ENCODE measurements at places on chromosomes 7 and 10.

DNA sequence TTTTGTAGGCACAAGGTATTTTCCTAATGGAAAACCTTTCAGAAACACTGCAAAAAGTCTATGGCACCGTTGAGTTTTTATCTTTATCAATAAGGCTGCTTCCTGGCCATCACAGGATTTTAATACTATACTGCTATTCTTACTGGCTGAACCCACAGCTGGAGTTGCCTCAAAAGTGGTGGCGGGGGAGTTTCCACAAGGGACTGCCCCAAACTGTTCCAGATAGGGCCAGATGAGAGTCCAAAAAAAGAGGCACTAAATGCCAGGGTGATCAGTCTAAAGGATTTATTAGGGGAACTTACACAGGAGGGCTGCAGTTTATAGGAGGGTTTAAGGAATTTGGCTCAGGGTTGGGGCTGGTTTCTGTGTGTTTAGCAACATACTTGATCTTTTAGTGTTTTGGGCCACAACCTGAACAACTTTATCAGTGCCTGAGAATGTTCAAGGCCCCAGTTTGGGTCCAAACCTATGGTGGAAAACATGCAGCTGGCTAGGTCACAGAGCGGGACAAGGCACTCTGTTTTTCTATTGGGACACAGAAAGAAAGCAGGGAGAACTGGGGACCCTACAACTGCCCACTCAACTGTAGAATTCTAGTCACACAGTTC, 41.4 kb downstream of the STAM start:
- DNase-seq = no peak

DNA sequence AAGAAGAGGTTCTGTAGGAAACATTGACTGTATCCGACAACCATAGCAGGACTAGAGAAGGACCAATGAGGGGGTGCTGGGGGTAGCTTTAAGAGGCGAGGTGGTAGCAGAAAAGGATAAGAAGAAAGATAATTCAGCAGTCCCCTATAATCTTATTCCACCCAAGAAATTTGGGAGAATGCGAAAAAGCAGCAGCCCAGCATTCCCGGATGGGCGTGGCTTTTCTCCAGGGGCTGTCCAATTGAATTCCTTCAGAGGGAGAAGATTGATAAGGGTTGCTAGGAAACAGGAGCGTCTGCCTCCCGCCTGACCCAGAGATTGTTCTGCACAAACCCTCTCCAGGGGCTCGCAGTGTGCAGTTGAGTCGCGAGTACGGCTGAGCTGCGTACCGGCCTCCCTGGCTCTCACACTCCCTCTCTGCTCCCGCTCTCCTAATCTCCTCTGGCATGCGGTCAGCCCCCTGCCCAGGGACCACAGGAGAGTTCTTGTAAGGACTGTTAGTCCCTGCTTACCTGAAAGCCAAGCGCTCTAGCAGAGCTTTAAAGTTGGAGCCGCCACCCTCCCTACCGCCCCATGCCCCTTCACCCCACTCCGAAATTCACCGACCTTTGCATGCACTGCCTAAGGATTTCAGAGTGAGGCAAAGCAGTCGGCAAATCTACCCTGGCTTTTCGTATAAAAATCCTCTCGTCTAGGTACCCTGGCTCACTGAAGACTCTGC, at the start of gene GRM3:
GRM3 (plus strand) TSS at position 349 of the 721 bp plus-strand sequence. CDS start 121,237 bp downstream, outside the sequence.
- DNase-seq = peak; percentile 23

DNA sequence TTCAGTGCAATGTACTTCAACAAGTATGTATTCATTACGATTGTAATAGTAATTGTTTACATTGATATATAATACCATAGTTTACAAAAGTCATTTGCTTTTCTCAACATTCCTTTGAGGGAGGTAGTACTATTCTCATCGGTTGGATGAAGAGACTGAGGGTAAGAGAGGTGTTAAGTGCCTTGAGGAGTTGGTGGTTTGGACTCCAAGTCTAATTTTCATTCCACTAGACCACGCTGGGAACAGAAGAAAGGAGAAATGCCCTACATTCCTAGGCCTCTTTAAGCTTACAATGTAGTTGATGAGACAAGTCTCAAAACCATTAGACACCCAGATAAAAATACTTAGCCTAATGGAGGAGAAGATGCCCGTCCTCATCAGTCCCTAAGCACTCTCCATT, 28.6 kb downstream of the CDK1 start:
- no peak for DNase-seq

- no peak for DNase-seq
Observed at GRCh38 chr10:103451091-103451813, 918 bp downstream of the CALHM2 start.

DNA sequence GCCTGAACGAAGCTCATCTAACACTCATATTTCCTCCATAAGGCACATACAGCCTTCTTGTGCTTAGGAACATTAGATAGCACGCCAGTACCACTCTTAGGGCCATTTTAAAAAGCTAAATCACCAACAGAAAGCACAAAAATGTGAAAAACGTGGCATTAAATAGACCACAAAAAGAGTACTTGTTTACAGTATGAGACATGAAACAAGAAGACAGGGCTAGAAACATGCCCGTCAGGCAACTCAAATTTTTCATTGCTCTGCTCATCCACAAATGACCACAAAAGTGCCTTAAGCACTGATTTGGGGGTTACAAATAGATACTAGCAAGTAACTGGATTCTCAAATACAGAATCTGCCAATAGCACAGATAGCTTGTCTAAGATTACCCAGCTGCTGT, 67.8 kb downstream of the ELMO1 start:
- DNase-seq = no peak

DNA sequence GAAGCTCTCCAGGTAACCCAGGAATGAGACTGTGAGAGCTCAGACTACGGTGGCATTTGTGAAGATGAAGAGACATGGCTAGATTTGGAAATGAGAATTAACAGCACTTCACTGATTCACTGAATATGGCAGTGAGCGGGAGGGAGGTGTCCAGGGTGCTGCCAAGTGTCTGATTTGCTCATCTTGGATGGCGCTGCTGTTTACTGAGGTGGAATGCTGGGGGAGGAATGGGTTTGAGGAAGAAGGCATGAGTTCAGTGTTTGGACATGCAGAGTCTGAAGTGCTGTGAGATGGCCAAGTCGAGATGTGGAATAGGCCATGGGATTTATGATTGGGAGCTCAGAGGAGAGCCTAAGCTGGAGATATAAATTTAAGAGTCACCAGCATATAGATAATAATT, 437.1 kb upstream of the NPVF start:
- DNase-seq = no peak

- no peak for DNase-seq
Observed at GRCh38 chr10:71790749-71791440, 17.6 kb upstream of the VSIR start.

- no peak for DNase-seq
Observed at GRCh38 chr10:119516381-119517234, 25.9 kb downstream of the RGS10 start.
